ENCODE measurements at places on chromosomes 12 and 14.

DNA sequence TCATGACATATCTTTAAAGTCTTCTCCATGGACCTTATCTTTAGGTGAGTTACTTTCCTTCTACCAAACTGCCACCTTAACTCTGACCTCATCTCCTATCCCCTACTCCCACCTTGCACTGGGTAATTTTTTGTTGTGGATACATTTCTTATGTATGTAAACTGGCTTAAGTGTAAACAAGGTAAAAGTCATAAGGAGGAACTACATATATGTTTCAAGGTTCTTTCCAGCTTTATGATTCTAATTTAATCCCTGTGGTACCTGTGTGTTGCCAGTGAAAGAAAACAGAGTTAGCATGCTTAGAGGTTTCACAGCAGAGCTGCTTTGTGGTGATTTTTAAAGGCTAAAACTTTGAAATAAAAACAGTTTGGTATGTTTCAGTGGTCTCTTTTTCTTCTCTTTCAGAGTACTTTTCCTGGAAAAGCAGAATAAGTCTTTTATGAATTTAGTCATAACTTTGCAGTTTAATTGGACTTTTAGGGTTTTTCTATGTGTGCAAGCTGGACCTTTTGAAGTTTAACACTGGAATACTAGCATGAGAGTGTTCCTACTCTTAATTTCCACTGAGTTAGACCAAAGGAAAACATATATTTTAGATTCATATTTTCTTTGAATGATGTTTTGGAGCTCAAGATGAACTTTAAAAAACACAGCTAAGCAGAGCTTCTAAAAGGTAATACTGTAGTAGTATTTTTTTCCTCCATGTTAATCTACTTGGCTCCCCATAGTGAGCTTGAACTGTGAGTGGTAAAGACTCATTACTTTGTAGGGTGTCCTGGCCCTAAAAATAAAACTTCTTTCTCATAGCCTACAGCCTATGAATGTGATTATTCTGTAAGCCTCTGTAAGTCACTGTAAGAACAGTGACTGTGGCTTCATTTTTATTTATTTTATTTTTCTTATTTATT, 105.4 kb downstream of the FUT8 start:
- no peak for DNase-seq

- peak; percentile 2 for DNase-seq
These were observed 16.2 kb downstream of the TWF1 start for GRCh38 chr12:43789941-43790340.

- DNase-seq: no peak
These were observed 86.2 kb upstream of the RESF1 start for GRCh38 chr12:31872831-31873604.

- peak; percentile 15 for DNase-seq
These were observed 197.2 kb upstream of the PLEKHG7 start for GRCh38 chr12:92505254-92506231.

DNA sequence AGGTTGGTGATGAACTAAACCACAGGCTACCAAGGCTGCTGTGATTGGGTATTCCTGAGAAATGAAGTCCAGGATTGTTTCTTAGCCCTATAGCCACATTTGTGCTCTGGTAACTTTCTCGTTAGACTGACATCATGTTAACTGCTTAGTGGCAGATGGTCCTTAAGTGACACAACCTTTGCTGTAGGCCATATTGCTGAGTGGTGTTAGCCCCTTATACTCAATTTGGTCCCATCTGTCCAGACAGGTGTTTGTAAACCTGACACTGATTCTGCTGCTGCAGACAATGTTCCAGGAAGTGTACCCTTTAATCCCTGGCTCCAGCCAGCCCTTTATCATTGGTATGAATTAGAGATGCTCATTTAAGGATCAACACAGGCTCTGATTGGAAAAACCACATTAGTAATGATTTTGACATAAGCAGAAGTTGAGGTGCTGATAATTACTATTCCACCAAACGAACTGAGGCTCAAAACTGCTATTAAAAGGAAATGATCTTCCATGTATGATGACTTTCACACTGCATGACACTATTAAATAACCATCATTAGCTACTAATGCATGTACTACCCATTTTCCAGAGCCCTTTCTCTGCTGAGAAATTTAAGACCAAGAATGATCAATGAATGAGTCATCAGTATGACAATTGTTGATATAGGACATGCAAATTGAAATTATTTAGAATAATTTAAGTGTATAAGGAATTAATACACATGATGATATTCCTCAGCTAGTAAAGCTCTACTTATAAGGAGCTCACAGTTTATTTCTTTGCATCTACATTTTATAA, 3.6 kb upstream of the SSTR1 start:
- DNase-seq: no peak

DNA sequence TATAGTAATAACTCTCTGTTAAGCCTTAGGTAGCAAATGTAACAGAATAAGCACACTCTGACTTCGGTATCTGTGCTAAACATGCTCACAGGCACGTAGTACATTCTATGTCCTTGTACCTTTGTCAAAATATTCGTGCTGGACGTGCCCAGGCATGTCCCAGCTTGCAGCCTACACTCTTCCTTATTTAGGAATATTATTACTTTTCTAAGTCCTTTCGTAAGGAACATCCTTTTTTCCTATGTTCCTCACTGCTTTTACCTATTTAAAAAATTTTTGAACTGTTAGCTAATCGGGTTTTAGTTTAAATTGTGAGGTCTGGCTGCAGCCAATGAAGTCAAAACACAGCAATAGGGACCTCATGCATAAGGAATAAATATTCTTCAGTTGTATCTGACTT, 24.1 kb upstream of the UBC start:
- DNase-seq: no peak

GRCh38 chr14:55450539-55450938, 10.1 kb upstream of the TBPL2 start:
- DNase-seq: no peak

DNA sequence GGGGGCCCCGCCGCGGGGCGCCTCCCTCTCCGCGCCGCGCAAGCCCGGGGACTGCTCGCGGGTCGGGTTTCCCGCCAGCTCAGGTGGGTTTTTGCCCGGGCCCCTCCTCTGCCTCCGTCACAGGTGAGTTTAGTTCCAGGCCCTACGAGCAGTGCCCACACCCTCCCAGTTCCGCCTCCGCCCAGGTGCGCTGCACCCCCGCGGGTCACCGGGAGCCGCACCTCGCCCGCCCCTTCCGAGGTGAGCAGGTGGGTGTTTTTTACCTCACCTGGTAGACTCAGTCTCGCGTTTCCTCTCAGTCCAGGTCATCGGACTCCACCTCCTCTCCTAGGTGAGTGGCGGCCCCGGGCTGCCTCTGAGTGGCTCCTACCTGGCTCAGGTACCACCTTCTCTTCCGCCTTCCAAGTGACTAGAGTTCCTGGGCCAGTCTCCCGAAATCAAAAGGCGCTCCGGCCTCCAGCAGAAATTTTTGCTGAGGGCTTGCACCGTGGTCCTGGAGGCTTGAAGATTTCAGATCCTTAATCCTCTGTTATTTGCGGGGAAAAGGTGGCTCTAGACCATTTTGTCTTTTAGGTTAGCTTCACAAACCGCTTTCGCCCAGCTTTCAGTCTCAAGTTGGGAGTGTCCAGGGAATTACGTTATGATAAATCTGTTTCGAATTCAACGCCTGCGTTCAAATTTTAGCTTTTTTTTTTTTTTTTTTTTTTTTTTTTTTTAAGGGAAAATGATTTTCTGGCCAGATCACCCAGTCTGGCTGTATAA, at the start of gene TMEM30B:
Gene TMEM30B (minus strand): TSS at position 153 of the 762 bp plus-strand sequence. CDS start 191 bp downstream, outside the sequence.
- peak; percentile 78 for DNase-seq

DNA sequence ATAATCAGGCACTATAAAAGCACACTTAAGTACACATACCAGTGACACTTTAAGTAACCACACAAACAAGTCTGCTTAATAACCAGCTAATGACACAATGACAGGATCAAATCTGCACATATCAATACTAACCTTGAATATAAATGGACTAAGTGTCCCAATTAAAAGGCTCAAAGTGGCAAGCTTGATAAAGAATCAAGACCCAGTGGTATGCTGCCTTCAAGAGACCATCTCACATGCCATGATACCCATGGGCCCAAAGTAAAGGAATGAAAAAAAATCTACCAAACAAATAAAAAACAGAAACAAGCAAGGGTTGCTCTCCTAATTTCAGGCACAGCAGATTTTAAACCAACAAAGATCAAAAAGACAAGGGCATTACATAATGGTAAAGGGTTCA, 470.4 kb downstream of the TRHDE start:
- no peak for DNase-seq

DNA sequence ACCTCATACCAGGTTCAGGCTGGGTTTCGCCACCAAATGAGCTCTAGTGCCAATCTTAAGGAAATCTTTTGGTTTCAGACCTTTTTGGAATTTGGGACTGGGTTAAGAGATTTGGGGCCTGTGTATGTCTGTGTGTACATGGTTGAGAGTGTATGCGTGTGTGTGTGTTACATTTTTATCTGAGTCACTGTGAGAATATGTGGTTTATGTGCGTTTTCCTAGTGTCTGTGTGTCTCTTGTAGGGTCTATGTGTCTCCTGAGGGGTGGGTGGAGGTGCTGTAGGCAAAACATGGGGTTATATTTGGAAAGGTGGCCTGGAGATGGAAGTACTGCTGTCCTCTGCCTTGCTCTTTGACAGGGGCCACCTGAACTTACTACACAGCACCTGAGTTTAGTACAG, 17.9 kb downstream of the C12orf43 start:
- DNase-seq: no peak

GRCh38 chr14:71952381-71953363, 20.4 kb downstream of the RGS6 start:
- no peak for DNase-seq

DNA sequence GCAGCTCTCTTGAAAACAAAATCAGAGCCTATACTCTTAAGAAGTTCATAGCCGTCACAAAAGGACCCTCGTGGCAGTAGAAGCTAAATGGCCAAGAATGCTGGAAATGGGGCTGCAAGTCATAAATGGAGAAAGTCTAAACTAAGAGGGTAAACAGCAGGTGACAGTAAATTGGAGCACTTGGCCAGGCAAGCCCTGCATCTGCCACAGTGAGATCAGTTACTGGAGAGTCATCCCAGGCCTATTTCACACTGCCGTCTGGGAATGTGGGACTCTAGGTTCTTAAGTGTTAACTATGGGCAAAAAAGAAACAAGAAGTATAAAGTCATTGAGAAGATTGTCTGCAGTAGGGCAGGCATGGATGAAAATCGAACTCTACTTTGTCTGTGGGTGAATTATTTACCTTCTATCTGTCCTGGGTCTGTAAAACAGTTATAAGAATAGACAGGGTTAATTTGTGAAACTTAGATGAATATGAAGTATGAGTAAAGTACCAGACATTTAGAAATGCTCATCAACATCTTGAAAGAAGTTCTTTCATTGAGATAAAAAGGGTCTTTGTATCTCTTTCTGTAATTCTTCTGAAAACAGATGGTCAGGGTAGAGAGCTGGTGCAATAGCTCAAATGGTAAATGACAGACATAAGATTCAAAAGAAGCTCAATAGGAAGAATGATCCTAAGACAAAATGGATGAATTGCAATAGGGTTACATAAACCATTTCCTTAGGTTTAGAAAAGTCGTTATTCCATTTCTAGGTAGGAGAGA, 792.5 kb downstream of the DIO2 start:
- no peak for DNase-seq

DNA sequence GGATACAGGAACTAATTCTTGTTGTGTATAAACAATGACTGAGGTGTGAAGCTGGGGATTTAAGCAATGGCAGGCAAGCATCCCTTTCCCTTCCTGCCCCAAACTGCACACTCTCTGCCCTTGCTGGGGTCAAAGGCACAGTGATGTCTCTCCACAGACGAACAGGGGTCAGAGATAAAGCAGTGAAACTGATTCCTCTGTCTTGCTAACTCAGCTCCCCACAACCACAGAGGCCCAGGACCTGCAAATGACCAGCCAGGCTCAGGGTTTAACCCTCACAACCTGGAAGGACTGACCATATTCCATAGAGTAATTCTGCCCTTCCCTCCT, 67.2 kb downstream of the CCDC88C start:
- DNase-seq: no peak

DNA sequence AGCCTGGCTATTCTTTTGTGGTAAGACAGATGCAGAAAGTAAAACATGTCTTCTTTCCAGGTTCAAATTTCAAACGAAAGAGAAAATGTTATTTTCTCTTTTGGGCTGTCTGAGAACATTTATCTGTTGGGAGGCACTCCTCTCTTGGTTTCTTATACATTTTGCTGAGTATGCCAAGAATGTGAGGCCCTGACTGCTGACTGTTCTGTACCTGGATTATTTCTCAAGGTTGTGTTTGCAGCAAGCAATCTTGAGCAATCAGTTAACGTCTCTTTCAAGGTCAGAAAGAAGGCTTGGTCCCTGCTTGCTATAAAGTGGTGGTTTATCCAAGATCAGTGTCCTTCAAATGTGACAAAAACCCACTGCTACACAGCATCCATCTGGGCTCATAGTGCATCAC, 9.8 kb downstream of the SSTR1 start:
- no peak for DNase-seq

DNA sequence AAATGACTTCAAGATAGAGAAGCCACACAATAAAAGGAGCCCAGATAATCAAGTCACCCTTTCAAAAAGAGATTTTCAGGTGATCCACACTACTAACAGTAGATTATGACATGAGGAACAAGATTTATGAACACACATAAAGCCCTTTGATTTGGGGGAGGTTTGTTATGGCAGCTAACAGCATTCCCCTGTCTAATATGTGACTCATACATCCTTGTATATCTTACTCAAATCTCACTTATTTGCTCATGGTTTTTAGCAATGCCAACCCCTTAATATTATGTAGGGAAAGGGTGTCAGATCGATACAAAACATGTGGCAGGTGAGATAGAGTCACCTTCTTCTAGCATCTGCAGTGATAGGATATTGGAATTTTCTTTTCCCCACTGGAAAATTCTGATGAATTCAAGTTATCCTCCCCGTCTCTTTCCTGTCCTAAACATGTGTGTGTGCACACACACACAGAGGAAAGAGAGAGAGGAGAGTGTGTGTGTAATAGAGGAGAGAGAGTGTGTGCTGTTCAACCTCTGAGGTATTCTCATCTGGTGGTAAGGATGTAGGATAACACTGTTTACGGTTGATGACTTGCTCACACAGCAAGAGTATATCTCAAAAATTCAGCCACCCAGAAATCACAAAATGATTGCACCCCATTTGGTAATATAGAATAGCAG, 319.9 kb downstream of the KCNC2 start:
- no peak for DNase-seq

GRCh38 chr12:24109381-24110039, 160.0 kb upstream of the SOX5 start:
- DNase-seq: no peak

DNA sequence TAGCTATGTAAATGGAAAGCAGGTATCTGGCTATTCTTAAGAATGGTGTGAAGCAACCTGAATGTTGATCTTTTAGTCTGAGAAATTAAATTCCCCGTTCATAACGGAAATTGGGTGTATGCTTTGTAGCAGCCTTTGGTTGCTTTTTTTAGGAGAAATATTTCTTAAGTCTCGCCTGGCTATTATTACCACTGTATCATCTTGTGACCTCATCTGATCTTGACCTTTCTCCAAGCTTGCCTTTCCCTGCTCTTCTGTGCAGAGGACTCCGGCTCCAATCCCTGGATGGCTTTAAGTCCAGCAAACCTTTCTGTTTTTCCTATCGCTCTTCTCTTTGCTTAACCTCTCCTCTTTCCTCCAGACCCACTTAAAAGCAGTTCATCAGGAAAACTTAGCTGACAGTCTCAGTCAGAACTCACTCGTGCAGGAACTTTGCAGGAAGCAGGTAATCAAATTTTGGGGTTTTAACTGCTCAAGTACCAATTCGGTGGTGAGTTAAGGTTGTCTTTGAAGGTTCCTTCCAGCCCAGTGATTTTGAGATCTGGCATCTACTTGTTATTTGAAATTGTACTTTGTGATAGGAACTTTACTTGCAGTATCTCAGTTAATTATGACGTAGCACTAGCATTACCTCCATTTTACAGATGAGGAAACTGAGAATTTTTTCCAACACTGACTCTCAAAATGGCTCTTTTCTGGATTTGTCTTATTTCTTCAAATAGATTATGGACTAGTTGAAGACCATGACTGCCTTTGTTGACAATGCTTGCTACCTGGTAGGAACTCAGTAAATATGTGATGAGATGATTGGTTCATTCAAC, 14.1 kb downstream of the PPFIBP1 start:
- DNase-seq: no peak

Measured in NCI-H345 (cell line).